Stimulated activated CD8-positive, alpha-beta memory T cell treated with anti-CD3 and anti-CD28 coated beads, Interleukin-2, amount 100 ng/mL, for 1 hour (primary cell): ENCODE measurements at places on chromosomes 13 and 19.

DNA sequence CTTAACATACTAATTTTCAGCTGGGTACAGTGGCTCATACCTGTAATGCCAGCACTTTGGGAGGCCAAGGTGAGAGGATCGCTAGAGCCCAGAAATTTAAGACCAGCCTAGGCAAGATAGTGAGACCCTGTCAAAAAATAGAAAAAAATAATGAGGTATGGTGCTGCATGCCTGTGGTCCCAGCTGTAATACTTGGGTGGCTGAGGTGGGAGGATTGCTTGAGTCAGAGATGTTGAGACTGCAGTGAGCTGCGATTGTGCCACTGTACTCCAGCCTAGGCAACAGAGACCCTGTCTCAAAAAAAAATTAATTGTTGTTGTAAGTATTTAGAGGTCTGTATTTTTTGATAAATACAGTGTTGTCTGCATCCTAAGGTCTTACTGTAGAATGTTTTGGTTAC lies 66.8 kb downstream of the FNDC3A start:
- DNase-seq: no peak

GRCh38 chr19:14363183-14364097 lies 17.8 kb upstream of the ADGRE5 start:
- DNase-seq: no peak

DNA sequence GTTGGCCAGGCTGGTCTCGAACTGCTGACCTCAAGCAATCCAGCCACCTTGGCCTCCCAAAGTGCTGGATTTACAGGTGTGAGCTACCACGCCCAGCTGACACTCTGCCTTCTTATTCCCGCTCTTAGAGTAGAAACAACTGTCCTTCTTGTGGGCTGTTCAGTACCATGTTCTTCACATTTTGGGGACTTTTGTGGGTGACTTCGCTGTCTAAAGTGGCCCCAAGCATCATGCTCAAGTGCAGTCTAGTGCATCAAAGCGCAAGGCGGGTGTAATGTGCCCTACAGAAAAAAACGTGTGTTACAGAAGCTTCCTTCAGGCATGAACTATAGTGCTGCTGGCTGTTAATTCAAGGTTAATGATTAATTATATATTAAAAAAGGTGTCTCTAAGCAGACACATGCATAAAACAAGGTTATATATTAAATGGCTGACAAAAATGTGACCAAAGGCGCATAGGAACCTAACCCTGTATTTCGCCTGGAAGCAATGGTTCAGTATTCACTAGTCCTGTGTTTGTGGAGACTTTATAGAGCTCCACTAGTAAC lies 38.3 kb downstream of the ABCC4 start:
- DNase-seq: no peak

GRCh38 chr13:110436276-110436675 lies 125.2 kb downstream of the RAB20 start:
- no peak for DNase-seq

DNA sequence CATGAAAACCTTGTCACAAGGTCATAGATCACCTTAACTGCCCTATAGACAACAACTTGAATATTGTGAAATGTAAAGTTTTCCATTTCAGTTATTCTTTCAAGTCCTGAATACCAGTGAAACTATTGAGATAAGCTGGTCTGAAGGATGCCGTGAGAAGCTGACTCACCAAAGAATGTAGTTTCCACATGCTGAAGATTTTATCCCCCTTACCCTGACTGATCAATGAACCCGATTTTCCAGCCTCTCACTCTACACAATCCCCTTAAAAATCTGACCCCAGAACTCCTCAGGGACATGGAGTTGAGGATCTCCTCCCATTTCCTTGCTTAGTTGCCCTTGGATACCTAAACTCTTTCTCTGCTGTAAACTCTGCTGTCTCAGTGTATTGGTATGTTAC lies 67.5 kb downstream of the POSTN start:
- no peak for DNase-seq

DNA sequence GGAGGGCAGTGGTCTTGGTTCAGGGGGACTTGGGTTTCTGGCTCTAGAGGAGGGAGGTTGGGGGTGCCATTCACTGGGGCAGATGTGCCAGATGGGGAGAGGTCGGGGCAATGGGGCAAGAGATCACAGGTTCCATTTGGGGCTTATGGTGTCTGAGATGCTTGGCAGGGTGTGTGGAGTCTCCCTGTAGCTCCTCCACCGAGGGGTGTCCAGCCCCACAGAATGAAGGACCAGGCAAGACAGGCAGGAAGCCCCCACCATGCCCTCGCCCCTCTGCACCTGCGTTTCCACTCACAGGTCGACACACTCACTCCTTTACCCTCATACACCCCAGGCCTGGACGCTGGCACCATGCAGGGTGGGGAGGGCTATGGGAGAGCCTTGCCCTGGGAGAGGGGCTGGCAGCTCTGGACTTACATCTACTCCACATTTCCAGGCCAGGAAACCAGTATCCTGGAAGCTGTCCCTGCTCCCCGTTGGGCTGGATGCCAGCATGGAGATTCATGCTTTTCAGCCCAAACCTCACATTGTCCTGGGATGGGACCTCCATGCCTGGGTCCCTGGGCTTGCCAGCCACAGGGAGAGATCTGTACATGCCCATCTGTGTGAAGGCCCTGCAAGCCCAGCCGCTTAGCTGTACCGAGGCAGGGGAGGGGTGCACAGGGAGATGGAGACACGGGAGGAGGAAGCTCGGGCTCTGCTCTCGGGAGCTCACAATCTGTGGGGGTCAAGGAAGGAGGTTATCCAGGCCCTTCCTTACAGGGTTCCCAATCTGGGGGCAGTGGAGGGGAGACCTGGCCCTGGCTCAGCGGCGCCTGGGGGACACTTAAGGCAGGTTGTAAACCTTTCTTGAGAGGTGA lies 77.1 kb downstream of the CHST8 start:
- DNase-seq: no peak

DNA sequence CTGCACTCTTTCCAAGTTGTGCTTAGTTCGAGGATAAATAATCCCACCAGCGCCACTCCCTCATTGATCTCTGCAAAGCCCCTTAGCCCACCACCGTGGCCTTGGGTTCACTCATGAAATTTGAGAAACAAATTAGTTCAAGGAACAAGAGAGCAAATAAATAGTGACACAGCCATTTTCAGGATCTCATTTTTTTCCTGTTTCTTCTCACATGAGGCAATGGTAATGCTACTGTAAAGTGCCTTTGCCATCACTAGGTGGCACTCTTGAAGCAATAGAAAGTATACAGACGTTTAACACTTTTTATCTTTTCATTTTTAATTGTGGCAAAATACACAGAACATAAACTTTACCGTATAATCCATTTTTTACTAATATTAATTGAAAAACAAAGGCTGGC lies 76.8 kb upstream of the ZNF835 start:
- no peak for DNase-seq

GRCh38 chr13:95251641-95252040 lies 49.6 kb downstream of the ABCC4 start:
- no peak for DNase-seq

DNA sequence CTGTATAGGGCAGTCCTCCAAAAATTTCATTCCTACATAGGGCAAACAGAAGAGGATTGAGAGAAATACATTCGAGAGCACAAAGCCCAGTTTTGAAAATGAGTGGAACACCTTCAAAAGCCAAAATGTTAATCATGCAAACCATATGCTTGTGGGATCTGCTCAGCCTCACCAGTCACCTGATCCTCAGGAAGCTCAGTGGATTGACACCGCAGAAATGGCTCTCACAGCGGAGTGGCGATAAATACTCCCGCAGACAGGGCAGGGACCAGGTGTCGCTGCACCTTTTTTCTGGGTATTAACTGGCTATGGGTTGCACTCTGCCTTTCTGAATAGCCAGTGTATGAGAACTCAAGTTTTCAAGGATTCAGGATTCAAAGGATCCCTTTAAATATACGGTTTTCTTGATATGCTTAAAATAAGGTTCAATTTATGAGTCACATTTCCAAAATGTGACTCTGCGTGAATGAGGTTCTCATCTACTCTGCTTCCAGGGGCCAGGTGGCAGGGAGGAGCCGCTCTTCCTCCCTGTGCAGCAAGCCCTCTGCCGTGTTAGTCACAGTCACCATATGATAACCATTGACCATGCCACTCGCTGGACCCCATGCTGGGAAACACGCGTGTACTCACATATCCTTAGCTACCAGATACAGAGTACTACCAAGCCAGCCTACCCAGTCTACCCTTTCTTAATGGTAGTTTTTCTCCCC lies 18.3 kb upstream of the DHRS12 start:
- no peak for DNase-seq

DNA sequence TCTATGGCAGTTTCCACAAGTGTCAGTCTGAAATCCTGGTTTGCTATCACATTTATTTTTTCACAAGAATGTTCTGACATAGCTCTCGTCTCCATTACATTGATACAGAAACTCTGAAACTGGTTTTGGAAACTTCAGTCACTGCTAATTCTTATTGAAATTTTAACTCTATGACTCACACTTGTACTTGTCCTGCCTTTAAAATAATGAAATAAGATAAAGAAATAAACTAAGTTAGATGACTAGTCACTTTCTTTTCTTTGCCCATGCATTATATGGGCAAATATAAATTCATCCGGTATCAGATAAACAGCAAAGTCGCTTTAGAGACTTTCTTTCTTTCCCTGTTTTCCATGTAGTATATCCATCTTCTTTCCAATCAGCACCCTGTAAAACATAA lies 257.5 kb downstream of the PCDH9 start:
- no peak for DNase-seq

DNA sequence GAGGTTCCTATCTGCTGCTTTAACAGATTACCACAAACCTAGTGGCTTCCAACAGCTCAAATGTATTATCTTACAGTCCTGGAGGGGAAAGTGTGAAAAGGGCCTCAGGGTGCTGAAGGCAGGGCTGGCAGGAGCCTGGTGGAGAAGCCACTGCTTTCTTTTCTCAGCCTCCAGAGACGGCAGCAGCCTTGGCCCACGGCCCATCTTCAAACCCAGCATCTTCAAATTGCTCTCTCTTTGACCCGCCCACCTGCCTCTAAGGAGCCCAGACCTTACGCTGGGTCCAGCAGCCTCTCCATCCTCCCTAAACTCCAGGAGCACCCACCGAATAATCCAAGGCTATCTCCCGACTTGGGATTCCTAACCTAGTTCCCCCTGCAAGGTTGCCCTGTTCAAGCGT lies 35.6 kb downstream of the C13orf46 start:
- DNase-seq: no peak

- DNase-seq: no peak
These were observed 95.2 kb downstream of the GGACT start for GRCh38 chr13:100493418-100493817.

DNA sequence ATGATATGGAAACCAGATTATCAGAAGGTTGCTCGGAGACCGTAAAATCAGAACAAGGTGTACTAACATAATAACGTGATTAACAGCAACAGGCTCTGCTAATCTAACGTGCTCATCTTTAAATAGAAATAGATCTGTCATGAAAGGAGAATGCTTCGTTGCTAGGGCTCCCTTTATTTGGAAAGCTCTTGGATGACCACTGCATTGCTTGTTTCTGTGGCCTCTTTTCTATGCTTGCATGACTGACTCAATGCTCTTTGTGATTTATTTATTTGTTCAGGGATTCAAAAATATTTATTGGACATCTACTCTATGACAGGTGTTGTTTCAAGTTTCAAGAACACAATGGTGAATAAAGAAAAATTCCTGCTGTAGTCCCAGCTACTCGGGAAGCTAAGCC lies 22.3 kb upstream of the ZDHHC20 start:
- DNase-seq: no peak

GRCh38 chr13:36891752-36892151 lies 28.3 kb downstream of the SMAD9 start:
- no peak for DNase-seq

DNA sequence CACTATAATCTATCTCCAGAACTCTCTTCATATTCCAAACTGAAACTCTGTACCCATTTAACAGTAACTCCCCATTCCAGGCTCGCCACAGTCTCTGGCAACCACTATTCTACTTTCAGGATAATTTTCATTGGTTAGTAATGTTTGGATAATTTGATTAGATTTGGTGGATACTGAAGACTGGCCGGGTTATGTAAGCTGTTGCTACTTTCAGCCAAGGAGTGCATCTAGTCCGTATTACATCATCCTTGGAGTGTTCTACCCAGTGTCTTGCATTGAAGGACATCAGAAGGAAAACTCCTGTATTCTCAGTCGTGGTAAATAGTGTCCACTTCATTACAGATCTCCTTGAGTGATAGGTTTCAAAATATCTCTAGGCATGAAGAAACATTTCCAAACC lies 60.5 kb downstream of the PCCA start:
- no peak for DNase-seq

GRCh38 chr13:30443957-30444404 lies 21.7 kb downstream of the UBE2L5 start:
- DNase-seq: no peak

GRCh38 chr13:26508885-26509284 lies 48.6 kb upstream of the WASF3 start:
- no peak for DNase-seq

- DNase-seq: no peak
These were observed 10.6 kb downstream of the ATP11A start for GRCh38 chr13:112700291-112701060.

DNA sequence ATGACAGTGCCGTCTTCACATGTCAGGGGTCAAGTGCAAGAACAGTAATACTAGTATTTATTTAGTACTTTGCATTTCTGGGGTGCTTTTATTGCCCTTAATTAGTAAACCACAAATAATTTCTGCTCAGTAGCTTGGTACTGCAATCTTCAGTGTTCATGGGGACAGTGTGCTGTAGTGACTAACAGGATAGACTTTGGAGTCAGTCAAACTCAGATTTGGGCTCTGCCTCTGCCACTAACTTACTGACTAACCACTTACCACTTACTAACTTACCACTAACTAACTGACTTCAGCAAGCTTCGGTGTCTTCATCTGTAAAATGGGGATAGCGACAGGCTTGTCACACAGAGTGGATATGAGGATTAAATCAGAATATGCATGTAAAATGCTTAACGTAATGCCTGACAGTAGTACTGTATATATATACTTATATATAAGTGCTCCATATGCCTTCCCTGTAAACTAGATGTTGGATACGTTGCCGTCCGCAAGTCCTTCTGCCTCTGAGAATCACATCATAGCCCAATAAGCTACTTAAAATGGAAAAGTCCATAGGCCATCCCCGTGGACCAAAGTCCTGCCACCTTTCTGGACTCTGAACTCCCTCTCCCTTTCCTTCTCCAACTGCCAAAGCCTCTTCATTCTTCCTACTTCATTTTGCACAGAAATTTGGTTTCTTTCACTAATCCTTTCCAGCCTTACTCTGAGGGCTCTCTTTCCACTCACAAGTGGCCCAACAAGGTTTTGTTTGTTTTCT lies 158.1 kb downstream of the ZIC5 start:
- DNase-seq: no peak

- no peak for DNase-seq
These were observed 133.9 kb downstream of the IRS2 start for GRCh38 chr13:109652531-109652930.

DNA sequence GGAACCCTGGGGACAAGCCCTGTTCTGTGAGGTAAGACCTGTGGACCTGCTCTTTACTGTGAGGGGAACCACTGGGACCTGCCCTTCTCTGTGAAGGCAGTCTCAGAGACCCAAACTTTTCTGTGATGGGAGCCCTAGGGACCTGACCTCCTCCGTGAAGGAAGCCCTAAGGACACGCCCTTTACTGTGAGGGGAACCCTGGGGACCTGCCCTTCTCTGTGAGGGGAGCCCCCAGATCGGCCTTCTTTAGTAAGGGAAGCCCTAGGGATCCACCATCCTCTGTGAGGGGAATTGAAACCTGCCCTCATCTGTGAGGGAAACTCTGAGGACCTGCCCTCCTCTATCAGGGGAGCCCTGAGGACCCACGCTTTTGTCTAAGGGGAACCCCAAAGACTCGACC lies 343.5 kb downstream of the UQCRFS1 start:
- no peak for DNase-seq

GRCh38 chr19:21833733-21834132 lies 2.2 kb downstream of the ZNF43 start:
- DNase-seq: no peak
